Sciatic nerve (tissue), 2 donors: ENCODE measurements at places on chromosomes 6 and 20.

- no peak for DNase-seq
These were observed 27.8 kb upstream of the SMOC2 start for GRCh38 chr6:168413018-168413720.

DNA sequence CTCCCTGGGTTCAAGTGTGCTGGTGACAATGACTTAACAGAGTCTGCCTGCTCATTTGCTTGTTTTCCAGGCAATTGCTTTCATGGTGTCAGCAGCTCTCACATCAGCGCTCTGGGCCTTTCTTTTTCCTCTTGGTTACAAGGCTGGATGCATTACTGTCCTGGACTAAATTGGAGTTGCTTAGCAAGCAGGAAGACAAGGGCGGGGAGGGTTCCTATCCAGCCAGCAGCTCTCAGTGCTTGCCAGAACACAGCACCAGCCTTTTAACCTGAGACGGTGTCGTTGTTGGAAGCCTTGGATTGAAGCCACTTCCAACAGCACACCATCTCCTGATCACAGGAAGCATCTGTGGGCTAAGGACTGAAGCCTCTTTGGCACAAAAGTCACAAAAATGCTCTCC is 606.9 kb downstream of the CDH26 start:
- DNase-seq, result no peak

GRCh38 chr20:46205349-46205748 is 87.2 kb downstream of the CD40 start:
- DNase-seq, result no peak

- DNase-seq, result no peak
These were observed 190.2 kb downstream of the MOXD1 start for GRCh38 chr6:132210886-132211563.

GRCh38 chr20:21342656-21343345 is 39.7 kb downstream of the XRN2 start:
- DNase-seq, result no peak

DNA sequence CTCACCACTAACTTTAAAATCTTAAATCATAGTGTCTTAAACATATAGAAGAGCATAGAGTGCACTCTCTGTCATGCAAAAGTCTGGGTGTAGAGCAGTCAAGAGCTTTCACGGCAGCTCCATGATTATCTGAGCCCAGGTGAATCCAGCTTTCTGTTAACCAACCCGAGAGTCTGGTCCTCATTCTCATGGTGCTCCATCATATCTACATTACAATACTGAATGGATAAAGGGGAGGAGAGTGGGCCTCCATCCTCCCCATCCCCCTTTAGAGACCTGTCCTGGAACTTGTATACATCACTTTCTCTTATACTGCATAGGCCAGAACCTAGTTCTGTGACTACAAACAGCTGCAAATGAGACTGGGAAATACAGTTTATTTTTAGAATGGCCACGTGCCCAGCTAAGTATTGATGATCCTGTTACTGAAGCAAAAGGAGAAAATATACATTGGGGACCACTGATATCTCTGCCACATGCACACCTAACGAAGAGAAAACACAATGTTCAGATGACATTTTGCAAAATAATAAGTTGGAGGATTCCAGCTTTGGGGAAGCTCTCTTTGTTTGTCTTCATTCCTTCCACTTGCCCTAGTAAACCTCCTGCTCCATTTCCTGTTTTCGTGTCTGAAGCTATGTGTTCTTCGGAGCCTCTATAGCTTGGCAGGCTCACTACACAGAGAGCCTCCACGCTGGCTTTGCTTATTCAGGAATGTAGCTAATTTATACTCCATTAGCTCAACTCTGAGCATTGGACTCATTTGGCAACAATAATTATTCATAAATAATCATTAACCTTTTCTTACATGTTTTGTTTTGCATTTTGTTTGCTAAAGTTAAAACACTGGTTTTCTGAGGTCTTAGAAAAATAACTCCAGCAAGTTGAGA is 110.1 kb downstream of the IYD start:
- DNase-seq, result no peak

- no peak for DNase-seq
These were observed 173.8 kb upstream of the RAB32 start for GRCh38 chr6:146369866-146370265.
